ENCODE measurements at places on chromosomes 2 and 18.

GRCh38 chr18:7521226-7521856 lies 45.8 kb upstream of the PTPRM start:
- no peak for DNase-seq

- no peak for DNase-seq
Observed at GRCh38 chr2:180046202-180046601, 39.1 kb upstream of the CWC22 start.

GRCh38 chr18:63363951-63364350 lies 3.1 kb downstream of the KDSR start:
- DNase-seq, result no peak

DNA sequence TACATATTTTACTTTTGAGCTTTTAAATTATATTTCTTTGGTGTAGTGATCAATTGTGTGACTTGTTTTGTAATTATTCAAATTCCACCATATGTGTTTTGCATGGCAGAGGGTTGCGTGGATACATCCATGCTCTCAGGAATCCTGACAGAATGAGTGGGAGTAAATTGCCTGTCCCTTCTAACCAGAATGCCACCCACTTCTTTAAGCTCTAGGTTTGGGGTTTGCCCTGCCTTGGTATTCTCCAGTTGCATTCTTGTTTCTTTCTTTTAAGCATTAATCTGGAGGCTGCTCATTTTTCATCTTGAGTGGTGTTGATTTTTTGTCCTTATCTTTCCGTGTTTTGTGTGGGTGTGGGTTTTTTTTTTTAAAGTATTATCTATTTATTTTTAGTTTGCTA lies 360.0 kb downstream of the PTPRM start:
- DNase-seq, result no peak

DNA sequence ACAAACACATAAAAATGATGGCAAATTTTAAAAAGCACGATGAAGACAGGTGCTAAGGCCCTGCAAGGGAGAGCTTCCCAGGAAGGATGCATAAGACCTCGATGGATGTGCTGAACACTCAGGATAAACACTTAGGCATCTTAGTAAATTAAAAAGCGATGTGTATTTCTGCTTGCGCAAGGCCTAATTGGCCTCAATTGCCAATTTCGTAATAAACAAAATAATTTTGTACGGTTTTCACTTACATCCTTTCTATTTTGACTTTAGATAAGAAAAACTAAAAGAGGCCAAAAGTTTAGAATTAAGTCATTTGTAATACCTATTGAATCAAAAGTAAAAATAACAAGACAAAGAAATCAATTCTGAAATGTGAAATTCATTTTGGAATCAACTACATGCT lies 189.1 kb downstream of the TCF4 start:
- no peak for DNase-seq

DNA sequence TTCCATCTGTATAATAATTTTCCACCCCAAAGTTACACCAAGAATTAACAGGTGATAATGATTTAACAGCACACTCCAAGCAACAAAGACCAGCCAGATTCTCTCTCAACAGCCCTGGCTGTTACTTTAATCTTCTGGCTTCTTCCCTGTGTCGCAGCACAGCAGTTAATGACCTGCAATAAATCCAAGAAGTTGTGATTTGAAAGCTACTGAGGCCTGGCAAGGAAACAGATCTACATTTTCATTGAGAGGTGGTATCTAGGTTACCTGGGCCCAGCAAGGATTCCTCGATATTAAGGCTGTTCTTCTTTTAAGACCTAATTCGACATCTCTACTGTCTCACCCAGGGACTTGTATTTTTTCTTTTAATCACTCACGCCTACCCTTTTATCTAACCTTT lies 433.8 kb downstream of the NBAS start:
- no peak for DNase-seq

DNA sequence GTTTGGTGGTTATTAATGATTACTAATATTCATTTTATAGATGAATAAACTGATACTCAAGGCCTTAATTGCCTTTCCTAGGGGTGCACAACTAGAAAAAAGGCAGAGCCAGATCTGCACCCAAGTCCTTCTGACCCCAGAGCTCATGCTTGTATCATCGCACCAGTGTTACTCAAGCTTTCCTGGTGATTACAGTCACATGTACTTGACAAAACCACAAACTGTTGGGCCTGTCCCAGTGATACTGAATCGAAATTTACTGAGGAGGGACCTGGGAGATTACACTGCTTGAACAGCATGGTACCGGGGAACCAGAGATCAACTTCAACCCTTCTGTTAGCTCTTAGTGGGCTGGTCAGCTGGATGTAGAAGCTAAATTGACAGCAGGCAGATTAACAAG lies 33.7 kb downstream of the FASTKD2 start:
- no peak for DNase-seq

GRCh38 chr2:38187541-38188011 lies 111.6 kb upstream of the CYP1B1 start:
- DNase-seq, result no peak

- DNase-seq, result no peak
Observed at GRCh38 chr2:196315388-196316049, 144.1 kb upstream of the STK17B start.

- no peak for DNase-seq
Observed at GRCh38 chr2:75336451-75336850, 137.1 kb upstream of the TACR1 start.

DNA sequence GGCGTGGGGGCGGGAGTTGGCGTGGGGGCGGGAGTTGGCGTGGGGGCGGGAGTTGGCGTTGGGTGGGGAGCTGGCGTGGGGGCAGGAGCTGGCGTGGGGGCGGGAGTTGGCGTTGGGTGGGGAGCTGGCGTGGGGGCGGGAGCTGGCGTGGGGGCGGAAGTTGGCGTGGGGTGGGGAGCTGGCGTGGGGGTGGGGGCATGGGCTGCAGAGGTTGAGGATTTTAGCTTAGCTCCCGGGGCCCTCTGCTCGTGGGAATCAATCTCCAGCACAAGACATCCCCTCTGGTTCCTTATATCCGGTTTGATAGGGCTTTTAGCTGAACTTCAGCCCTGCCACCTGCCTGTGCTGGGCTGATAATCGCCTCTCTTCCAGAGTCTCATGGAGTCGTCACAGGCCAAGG lies 177.0 kb downstream of the LDLRAD4 start:
- no peak for DNase-seq

GRCh38 chr2:128500138-128500800 lies 181.6 kb upstream of the HS6ST1 start:
- no peak for DNase-seq

DNA sequence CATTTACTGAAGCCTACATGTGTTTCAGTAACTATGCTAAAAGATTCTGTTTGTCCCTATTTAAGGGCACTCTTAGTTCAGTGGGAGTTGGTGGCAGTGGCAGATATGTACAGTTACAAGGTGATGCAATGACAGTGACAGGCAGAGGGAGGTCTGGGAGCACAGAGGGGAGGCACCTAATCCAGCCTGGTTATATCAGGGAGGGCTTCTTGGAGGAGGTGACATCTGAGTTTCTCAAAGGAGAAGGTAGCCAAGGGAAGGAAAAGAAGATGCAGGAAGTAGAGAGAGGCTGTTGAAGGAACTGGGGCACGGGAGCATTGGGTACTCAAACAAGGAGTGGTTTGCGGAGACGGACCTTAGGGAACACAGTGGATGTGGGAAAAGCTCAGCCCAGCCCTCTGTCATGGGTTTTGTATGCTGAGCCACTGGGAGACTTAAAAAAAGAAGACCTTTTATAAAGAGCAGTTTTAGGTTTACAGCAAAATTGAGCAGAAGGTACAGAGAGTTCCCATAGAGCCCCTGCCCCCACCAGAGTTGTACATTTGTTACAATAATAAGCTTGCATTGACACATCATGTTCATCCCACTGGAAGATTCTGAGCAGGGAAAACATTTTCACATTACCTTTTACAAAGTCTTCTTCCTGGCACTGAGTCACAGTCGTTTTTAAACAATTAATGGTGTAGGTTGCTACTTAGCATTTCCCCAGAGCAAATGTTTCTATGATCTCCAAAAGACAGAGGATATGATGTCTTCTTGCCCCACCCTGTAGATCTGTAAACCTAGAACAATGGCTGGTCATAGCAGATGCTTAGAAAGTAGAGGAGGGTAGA lies 83.0 kb upstream of the TAF1B start:
- no peak for DNase-seq

- no peak for DNase-seq
Observed at GRCh38 chr18:70991577-70991976, 702.7 kb downstream of the SOCS6 start.

DNA sequence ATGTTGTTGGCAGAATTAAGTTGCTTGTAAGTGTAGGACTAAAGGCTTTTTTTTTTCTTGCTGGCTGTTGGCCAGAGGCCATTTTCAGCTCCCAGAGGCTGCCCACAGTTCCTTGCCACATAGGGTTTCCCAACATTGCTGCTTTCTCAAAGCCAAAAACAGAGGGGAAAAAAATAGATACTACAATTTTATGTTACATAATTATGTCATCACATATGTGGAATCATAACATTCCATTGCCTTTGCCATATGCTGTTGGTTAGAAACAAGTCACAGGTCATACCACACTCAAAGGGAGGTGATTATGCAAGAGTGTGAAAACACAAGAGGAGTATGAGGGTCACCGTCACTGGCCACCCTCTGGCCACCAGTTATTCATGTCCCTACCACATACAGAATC lies 154.5 kb downstream of the RTN4 start:
- DNase-seq, result no peak

DNA sequence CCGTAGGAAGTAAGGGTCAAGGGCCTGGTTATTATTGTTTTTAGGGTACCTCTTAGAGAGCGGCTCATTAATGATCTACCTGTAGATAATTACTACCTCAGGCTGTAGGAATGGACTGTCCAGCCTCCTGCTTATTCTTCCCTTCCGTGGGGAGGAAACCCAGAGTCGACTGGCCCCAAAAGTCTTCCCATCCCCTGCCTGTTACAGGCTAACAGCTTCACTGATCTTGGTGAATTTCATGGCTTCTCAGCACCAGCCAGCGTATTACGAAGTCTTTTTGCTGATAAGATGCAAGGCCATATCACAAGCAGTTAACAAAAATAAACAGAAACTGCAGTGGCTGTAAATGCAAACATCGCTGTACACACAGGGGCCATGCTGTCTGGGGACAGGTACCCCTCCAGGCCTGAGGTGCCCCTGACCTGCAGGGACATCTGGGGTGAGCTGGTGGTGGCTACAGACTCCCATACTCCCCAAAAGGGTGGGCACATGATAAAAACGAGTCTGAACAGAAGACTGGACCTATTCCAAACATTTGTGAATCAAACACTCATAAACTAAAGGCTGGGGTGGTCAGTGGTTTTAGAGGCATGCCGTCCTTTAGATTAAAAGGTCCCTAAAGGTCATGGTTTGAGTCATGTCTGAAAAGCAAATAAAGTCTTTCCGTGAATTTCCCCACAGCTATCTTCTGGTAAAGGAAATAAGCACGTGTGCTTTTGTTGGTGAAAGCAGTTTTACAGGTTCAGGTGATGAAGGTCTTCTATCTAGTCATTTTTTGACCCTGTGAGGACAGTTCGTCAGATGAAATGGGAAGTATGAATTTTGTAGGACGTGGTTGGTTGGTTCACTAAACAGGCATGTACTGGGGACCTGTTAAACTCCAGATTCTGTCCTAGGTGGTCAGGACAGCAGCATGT lies 36.7 kb downstream of the TTC39C start:
- DNase-seq, result no peak

DNA sequence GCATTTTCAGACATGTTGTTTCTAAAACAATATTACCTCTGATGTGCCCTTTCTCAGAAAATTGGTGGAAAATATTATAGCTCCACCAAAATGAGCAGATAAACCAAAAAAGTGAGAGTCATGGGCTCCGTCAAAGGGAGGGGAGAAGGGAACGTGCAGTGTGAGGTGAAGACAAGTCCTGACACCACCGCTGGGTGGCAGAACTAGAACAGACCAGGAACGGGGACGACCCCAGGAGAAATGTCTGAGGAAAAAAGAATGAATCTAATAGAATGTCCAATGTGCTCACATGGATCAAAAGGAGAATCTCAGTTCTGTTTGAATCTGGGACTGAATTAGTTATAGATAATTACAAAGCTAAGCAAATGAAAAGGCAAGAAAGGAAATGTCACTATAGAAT lies 22.6 kb upstream of the BCL2 start:
- no peak for DNase-seq

DNA sequence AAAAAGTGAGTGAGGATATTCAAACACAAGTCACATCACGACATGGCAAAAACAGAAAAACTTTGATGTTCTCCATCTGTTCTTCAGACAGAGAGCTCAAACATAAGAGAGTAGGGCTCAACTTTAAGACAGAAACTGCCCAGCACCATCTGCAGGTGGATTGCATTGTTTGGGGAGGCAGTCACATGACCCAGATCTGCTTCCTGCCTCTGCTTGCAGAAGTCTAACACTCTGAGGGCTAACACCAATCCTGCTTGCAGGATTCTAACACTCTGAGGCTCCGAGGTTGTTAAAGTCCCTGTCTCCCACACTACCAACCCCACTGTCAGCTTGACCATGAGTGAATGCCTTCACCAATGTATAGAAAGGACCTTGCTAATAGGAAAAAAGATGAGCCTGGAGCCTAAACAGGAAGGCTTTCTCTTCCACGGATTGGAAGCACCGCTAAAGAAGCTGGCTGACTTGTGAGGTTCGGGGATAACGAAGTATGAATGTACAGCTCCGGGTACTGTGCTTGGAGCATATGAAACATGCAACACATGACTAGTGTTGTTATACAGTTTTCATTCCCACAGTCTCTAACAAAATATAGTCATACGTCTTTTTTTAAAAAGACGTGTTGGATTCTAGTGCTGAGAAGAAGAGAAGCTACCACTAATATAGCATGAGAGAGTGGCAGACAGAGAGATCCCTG lies 176.6 kb upstream of the CREB1 start:
- no peak for DNase-seq

GRCh38 chr2:14996351-14997014 lies 364.0 kb downstream of the LRATD1 start:
- DNase-seq, result no peak

DNA sequence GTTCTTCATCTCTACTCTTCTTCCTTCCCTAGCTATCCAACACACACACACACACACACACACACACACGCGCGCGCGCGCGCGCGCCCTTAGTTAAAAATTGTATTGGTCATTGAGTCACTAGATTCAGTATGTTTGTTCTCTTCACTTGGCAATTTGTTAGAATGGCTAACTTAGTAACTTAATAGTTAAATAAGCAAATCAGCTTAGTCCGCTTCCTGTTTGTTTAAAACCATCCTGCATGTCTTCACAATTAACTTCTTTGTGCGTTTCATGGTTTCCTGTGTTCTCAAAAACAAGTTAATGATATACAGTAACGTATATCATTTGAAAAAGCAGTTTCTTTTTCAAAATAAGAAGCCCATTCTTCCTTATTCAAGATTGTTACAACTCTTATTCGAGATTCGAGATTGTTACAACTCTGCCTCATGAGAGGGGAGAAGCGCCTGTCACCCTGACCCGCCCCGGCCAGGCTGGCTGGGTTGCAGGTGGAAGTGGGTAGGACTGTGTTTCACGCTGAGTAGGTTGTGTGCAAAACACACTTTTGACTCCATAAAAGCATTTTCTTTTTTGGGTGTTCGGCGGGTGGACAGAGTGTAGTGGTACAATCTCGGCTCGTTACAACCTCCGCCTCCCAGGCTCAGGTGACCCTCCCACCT lies 9.5 kb upstream of the CNNM3 start:
- no peak for DNase-seq
